ENCODE measurements at places on chromosomes 4 and X. TPM values are rescaled to one million over a fixed set of nuclear protein-coding genes. Genes with fewer than 3 reads are reported as not detected.
A peak's percentile ranks its signal among the peaks of the same experiment; 100 is the strongest.

YIPF7 gene
- not detected for total RNA-seq

ALB gene
- total RNA-seq: not detected

TAPT1 gene
- total RNA-seq: 12.2 TPM

UGT2B11 gene
- not detected for total RNA-seq

GRIA2 gene
- not detected for total RNA-seq

NEUROG2 gene
- not detected for total RNA-seq

CXCL3 gene
- not detected for total RNA-seq

MXD4 gene
- 25.6 TPM for total RNA-seq

NPY2R gene
- not detected for total RNA-seq

DNA sequence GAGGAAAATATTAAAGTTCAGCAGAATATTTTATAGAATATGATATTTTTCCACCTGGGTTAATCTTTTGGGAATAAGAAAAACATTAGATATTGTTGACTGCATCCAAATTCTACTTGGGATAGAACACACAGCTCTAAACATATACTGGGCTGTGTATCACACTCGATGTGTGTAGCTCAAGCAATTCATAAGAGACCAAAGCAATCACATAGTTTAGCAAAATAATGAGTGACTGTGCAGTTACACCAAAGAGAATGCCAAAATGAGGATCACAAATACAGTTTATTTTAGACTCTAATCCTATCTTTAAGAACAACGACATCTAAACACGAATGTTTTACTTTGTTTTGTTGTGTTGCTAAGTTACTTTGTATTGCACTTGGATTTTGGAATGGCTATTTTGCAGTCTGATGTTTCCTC, 101.2 kb downstream of the CBR4 start:
- DNase-seq: peak; percentile 28

GRCh38 chr4:11608992-11609391, 180.3 kb upstream of the HS3ST1 start:
- DNase-seq: no peak

GRCh38 chr4:44121210-44121609, 327.4 kb downstream of the KCTD8 start:
- no peak for DNase-seq

GRCh38 chr4:147340111-147340510, 140.8 kb upstream of the EDNRA start:
- DNase-seq: peak; percentile 89

- DNase-seq: no peak
Measured at GRCh38 chr4:104896660-104897645, 249.7 kb upstream of the TET2 start.

GRCh38 chr4:173044340-173044739, 124.3 kb upstream of the GALNT7 start:
- no peak for DNase-seq

- DNase-seq: no peak
Measured at GRCh38 chrX:151336809-151337208, 60.2 kb upstream of the VMA21 start.

DNA sequence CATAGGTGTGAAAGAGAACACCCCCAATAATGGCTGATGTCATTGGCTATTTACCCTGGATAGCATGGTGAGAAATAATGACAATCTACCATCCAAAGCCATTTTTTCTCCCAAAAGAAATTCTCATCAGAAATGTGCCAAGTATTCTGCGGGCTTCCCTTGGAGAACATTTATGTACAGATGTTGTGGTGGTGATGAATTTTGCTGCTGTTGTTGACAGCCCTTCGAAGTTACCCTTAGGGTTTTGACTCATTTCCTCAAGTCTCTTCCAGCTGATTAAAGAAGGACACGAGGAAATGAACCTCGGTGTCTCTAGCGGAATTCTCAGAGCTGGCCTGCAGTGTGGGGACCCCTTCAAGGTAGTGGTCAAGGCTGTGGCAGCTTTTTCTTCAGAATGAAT, 3.4 kb downstream of the KIT start:
- DNase-seq: peak; percentile 39

GRCh38 chrX:38982370-38982769, 181.1 kb downstream of the MID1IP1 start:
- no peak for DNase-seq

DNA sequence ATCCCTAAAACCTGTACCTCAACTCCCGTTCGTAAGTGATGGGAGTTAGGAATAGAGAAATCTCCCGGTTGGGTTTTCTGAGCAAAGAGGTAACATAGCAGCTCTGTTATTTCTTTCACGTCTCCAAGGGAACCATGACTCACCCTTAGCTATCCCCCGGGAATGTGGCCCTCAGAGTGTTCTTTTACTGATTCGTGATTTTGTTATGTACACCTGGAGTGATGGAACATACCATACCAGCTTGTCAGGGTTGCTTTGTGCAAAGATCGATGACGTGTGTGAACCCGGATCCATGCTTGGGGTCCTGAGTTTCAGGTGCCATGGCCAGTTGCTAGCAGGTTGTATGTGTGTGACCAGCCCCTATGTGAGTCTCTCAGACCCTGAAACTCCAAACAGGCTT, 52.6 kb downstream of the HPRT1 start:
- peak; percentile 89 for DNase-seq

DNA sequence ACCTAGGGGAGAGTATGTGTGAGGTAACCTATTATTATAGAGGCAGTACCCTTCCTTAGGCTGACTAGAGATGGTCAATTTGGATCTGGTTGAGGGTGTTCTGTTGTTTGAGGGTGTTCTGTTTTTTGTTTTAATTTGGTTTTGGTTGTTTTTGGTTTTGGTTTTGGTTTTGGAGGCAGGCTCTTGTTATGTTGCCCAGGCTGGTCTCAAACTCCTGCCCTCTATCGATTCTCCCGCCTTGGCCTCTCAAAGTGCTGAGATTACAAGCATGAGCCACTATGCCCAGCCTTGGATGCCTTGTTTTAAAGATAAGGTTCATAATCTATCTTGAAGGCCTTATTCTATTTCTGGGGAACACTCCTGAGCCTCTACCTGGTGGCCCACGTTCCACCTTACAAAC, 912 bp downstream of the CXorf65 start:
- DNase-seq: no peak

DNA sequence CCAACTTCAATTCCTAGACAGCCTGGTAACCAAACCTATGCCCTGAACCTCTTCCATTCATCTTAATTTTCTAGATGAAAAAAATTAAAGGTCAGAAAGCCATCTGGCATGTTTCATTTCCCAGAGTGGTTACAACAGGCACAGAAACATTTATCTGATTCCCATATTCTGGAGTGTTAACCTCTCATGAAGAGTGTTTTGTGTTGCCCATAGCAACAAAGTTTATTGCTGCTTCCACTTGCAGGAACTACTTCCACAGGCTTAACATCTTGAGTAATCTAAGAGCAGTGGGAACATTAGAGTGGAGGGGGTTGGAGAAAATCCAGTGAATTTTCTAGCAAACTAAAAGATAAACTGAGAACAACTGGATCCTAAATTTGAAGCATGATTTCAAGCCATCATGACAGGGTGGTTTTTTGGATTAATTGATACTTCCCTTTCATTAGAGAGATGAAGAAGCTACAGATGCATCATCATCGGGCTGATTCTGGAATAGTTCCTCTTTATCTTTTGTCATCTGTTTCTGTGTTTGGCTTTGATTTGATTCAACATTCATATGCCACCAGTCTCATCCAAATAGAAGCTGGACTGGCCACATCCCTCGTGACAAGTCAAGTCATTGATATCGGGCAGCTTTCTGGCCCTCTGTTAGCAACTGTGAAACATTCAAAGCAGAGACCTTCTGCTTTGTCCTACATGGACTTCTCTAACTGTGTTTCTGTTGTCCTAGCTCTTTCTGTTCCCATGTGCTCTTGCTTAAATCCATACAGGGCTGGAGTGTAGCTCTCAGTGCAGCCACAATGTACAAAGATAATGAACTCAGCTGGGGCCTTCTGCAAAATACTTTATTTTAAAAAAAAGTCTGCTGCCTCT, 167.3 kb downstream of the MID1IP1 start:
- DNase-seq: no peak

DNA sequence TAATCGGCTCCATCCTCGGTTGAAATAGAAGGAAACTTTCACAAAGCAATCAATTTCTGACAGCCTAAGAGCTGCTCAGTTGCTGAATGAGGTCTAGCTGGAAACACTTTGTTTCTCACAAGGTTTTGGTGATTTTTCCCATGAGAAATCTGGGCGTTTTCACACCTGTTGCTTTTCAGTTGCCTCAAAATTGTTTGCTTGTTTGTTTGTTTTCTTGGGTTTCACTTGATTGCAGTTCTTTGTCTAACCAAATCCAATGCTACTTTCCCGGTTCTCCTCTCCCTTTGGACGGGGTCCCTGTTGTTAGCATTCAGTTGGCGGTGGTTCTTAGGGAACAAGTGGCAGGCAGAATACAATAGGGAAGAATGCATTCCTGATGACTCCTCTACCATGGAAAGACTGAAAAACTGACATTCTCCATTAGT, 135.5 kb downstream of the PALLD start:
- DNase-seq: no peak

- DNase-seq: no peak
Measured at GRCh38 chr4:71254451-71255012, 84.3 kb upstream of the SLC4A4 start.

GRCh38 chr4:68257719-68258118, 12.2 kb upstream of the TMPRSS11B start:
- DNase-seq: no peak

DNA sequence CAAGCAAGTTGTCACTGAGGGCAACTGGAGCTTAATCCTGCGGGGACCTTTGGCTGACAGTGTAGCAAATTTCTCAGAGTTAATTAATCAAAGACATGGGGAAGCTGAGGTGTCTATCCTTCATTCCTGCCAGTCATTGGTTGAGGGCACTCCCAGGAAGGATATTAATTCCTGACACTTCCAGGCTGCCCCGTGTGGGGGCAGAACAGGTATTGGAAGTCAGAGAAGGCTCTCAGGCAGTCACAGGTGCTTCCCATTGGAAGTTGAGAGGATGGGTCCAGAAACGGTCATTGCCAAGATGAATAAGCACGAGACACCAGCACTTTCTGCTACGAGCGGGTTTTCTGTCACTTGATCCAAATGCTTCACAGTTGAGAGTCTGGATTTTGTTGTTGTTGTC, 29.1 kb upstream of the CD38 start:
- DNase-seq: no peak

DNA sequence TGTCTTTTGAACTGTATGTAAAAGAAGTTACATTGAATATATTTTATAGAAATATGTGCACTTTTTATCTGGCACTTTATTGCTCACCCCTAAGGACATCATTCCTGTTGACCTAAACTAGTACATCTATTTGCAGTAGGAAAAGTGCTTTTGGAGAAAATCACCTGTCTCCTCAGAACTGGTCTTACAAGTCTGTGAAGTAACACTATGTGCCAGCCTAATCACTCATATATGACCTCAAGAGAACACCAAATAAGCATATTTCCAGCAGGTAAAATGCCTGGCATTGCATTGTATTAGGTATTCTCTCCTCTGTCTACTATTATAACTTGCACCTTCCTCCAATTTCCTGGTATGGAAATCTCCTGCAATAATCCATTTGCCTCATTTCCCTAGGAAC, 4.0 kb upstream of the GASK1B start:
- no peak for DNase-seq

DNA sequence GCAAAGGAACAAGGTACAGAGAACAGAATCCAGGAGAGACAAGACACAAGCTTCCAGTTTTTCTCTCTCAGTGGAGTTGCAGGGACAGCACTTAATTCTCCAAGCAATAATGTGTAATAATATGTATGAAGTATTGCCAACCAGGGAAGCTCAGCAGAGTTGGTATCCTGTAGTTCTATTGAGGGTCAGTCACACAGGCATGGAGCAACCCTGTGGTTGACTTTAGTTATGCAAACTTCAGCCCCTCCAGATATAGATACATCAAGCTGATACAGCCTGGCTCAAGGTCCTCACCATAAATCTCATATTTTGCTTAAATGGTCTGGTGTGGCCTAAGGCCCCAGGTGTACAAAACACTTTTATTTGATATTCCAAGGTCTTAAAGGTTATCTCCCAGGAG, 248.6 kb upstream of the EPHA5 start:
- DNase-seq: no peak

DNA sequence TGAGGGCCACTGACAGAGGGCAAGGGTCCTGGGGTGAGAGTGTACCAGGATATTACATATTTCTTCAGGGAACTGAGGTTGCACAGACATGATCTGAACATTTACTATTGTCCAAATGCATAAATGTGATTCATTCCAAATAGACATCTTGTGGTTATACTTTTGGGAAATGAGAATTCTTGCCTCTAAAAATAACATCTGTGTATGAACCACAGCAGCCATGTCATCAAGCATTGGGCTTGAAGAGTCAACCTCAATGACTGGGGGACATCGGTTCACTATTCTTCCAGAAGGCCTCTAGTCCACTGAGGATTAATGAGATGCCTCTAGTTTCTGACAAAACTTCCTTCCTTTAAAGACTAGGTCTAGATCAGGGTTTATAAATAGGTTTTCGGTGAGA, 193.1 kb upstream of the GPC4 start:
- DNase-seq: peak; percentile 2

DNA sequence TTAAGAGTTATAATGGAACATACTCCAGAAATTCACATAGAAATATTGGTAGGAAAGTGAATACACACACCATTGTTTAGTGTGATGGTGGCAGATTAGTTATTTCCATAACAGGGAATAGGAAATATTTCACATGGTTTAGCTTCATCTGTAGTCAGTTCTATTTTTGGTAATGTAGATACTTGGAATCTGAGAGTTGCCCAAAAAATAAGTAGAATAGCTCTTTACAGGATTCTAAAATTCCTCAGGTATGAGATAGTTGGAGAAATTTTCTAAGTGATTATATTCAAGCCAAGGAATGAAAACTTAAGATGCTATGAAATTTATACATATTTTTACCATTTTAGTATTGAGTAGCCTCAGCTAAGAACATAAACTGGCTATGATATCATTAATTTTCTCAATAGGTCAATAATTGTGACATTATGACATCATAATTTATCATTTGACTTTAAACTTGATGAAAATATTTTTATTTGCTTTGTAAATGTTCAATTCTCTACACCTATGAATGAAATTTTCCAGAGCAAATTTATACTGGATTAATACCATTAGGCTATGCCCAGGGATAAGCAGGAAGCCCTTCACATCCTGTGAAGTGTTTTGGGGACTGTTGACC, 35.8 kb downstream of the CPEB2 start:
- DNase-seq: peak; percentile 22

GRCh38 chr4:20273793-20274192, 22.1 kb downstream of the SLIT2 start:
- DNase-seq: no peak

- DNase-seq: no peak
Measured at GRCh38 chr4:152618971-152619370, 60.8 kb downstream of the TMEM154 start.

DNA sequence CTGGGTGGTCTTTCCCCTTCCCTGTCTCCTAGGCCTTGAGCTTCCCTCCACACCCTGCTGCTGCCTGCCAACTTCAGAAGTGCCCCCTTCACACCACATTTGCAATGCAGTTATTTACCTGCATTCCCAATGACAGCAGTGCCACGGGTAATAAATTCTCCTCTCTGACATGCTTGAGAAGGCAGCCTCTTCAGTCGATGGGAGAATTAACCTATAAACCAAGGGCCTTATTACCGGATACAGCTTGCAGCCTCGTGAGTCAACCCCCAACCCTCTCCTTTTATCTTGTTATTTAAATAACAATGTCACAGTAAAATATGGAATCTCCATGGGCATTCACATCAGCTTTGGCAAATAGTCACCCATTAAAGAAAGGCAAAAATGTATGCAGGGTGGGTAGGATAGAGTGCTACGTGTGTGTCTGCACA, 34.7 kb upstream of the LGI2 start:
- no peak for DNase-seq

- peak; percentile 66 for DNase-seq
Measured at GRCh38 chr4:70945452-70946055, 43.4 kb downstream of the MOB1B start.

GRCh38 chrX:70755850-70756249, 152.7 kb downstream of the TEX11 start:
- no peak for DNase-seq
